ENCODE measurements at places on chromosomes 13 and 19.
A peak's percentile ranks its signal among the peaks of the same experiment; 100 is the strongest.

- no peak for DNase-seq
Measured at GRCh38 chr13:99854366-99854765, 117.2 kb downstream of the ZIC5 start.

DNA sequence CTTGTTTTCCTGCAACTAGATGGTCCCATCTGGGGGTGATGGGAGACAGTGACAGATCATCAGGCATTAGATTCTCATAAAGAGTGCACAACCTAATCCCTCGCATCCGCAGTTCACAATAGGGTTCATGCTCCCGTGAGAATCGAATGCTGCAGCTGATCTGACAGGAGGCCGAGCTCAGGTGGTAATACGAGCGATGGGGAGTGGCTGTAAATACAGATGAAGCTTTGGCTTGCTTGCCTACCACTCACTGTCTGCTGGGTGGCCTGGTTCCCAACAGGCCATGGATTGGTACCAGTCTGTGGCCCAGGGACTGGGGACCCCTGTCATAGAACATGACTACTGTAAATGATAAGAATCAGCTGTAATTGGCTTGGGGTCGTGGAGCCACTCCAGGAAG lies 28.0 kb downstream of the WDR88 start:
- no peak for DNase-seq

DNA sequence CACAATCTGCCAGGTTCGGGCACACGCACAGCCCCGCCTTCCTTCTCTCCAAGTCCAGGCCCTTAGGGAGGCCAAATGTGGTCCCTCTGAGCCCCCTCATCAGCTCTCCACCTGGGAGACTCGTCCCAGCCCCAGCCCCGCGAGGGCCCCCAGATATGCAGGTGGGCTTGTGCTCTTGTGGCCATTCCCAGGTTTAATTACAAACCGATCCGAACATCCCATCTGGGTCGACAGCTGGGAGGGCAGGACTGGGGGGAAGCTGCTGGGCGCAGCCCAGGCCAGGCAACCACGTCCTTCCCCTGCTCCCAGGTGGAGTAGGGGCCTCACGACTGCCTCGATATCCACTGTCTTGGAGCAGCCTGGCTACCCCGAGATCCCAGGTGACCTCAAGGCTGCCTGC lies 7.5 kb upstream of the C2CD4C start:
- no peak for DNase-seq

- DNase-seq: no peak
Measured at GRCh38 chr19:2237051-2237868, 636 bp downstream of the SF3A2 start.

GRCh38 chr19:16888629-16889365 lies at the start of gene F2RL3:
F2RL3 (plus strand) TSS chr19:16888999; CDS start chr19:16889190, 191 bp downstream.
- DNase-seq: no peak

- DNase-seq: no peak
Measured at GRCh38 chr19:48784527-48784926, 26.3 kb downstream of the BCAT2 start.

DNA sequence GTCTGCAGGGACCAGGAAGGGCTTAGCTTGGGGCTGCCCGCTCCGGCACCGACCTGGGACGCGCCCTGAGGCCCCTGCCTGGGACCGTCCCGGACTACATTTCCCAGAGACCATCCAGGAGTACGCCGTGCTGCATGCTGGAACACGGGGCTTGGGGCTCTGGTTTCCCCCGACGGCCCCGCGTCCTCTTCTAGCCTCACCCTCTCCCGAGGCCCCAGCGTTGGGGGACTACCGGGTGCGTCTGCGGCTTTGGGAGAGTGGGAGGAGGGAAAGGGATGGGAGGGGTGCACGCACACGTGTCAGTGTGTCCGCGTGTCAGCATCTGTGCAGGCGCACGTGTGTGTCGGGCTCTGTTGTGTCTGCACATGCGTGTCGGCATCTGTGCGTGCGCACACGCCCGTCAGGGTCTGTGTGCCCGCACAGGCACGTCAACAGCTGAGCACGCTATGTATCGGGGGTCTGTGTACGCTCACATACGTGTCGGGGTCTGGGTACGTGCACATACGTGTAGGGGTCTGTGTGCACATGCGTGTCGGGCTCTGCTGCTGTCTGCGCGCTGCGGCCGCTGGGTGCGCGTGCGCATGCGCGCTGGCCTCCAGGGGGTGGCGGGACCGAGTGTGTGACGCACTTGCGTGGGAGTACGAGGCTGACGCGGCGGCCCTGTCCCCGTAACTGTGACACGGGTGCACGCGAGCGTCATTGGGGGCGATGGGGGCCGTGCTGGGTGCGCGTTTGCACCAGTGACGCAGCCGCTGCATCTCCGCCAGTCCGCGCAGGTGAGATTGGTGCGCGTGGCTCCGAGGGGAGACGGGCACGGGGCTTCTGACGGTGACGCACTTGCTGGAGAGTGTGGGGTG lies at the start of gene ZNF331:
Gene ZNF331 (plus strand): TSS at position 625 of the 857 bp plus-strand sequence. CDS start 31,232 bp downstream, outside the sequence.
- peak; percentile 86 for DNase-seq

DNA sequence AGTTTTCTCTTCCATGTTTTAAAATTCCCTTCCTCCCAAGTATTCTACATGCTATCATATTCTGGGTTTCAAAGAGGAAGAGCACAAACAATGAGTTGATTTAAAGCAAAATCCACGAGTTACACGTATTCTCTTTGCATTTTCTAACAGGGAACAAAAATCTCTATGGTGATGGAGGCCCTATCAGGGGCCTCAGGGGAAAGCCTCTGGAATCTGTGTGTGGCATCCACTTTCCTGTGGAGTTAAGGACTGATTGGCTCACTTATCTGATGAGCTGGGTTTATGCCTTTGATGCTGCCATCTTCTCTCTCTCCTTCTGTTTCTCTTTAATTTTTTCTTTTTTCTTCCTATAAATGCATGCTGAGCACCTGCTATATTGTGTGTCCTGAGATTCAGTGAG lies 14.8 kb downstream of the OLFM4 start:
- DNase-seq: no peak

DNA sequence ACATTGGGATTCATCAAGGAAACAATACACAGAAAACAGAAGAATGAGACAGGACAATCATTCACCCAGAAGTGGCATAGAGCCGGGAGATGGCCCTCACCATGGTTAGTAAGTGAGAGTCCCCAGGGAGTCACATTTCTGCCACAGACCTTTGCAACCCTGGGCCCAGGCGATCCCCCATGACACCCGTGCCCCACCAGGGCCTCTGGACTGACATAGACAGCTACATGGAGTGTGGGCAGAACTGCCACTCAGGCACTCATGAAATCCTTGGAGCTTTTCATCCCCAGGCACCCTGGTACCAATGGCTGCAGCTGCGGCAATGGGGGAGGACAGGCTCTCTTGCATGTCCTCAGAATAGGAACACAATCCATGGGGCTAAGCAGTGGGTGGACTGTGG lies 174.5 kb upstream of the TRPC4 start:
- no peak for DNase-seq

DNA sequence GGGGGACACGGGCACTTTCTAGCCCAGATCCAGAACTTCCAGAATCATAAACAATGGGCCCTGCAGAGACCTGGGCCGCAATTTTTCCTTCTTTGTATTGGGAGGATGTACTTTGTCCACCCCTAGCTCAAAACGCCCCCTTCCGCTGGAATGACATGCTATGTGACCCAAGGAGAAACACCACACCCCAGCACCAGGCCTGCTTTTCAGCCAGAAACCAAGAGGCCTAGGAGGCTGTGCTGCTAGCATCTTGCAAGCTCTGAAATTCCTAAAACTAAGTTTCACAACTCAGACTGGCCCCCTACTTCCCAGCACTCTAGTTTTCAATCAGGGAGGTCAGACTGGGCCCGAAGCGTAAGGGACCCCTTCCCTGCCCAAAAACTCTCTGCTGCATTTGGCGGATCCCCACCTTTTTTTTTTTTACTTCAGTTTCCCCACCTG lies 538 bp downstream of the LSM4 start:
- peak; percentile 21 for DNase-seq

DNA sequence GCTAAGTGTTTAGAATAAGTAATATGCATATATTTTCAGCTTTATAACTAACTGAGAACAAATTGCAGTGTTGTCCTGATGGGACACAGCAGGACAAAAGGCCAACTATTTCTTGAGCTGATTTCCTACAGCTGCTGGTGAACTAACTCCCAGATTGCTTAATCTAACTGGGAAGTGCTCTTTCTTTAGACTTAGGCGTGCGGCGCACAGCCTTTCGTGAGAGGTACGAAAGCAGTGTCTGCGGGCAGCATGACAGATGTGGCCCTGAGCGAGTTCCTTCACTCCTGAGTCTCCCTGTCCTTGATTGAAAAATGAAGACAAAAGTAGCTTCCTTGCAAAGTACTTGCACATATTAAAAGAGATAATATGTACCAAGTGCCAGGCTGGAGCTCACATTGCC lies 47.3 kb upstream of the NPAS1 start:
- no peak for DNase-seq

DNA sequence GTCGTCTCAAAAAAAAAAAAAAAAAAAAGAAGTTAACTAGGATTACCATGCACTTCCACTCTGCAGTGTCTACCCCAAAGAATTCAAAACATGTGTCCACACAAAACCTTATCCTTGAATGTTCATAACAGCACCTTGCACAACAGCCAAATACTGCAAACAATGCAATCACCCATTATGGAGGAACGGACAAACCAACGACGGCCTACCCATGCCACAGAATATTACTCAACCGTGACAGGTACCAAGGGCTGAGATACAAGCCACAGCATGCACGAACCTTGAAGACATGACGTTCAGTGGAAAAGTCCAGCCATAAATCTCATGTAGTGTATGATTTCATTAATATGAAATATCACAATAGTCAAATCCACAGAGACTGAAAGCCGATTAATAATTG lies 3.0 kb upstream of the SHISA7 start:
- DNase-seq: no peak

GRCh38 chr19:21087871-21088270 lies 5.9 kb downstream of the ZNF714 start:
- no peak for DNase-seq

- peak; percentile 21 for DNase-seq
Measured at GRCh38 chr19:41431426-41432386, 4.5 kb upstream of the B3GNT8 start.

GRCh38 chr13:91802957-91803356 lies 404.5 kb downstream of the GPC5 start:
- DNase-seq: no peak

- no peak for DNase-seq
Measured at GRCh38 chr19:43395561-43395960, 19.1 kb upstream of the TEX101 start.

DNA sequence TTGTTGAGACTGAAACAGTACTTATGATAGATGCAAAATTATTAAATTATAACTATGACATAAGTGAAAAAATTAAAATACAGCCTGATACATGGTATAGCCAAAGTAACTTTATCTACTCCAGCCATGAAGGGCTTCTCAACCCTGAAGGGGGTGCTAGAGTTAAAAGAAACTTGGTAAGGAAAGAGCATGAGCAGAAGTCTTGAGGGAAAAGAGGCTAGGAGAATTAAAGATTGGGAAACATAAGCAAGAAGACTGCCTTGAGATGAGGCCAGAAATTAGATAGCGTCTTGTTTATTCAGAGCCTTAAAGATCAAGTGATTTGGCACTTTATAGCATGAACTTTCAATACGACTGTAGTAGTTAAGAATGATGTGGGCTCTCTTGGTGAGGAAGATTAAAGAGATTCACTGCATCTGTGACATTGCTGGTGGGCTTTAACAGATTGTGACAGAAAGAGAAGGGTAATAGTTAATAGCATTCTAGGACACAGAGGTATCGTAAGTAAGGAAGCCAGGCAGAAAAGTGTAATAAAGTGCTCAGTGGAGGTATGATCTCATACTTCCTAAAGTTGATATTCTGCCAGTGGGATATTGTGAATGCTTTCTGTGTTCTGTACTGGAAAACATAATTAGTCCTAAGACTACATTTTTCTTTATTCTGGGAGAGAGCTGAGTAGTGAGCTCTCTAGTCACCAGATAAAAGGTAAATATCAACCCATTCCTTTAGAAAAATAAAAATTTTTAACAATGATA lies 385.4 kb upstream of the PRR20A start:
- no peak for DNase-seq

GRCh38 chr19:5292822-5293611 lies 47.6 kb downstream of the PTPRS start:
- peak; percentile 5 for DNase-seq

DNA sequence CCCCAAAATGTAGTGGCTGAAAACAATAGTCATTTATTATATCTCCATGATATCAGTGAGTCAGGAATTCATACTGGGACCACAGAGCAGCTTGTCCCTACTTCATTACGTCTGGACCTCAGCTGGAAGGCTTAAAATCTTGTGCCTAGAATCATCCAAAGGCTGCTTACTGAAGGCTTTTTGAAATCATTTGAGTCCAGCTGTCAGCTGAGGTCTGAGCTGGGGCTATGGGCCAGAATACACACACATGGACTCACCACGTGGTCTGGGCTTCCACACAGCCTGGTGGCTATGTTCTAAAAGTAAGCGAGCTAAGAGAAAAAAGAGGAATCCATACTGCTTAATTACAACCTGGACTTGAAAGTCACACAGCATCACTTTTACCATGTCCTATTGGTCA lies 209.2 kb downstream of the KCTD12 start:
- DNase-seq: no peak

GRCh38 chr19:23183251-23183650 lies 66.4 kb downstream of the ZNF730 start:
- no peak for DNase-seq

- DNase-seq: no peak
Measured at GRCh38 chr19:18418029-18418482, 1.1 kb upstream of the SSBP4 start.

DNA sequence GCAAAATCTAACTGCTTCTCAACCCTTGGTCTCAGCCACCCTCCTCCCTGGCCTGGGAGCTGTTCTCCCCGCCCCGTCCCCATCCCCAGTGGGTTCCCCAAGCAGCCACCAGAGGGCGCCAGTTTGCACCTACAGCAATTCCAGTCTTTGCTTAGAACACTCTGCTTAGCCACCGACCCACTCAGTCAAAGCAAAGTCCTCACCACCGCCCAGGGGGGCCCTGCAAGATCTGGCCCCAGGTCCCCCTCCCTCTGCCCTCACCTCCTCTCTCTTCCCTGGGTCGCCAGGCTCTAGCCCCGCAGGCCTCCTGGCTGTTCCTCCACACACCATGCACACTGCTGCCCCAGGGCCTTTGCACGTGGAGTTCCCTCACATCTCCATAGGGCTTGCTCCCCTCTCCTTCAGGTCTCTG lies 12.4 kb downstream of the TMEM143 start:
- peak; percentile 76 for DNase-seq

DNA sequence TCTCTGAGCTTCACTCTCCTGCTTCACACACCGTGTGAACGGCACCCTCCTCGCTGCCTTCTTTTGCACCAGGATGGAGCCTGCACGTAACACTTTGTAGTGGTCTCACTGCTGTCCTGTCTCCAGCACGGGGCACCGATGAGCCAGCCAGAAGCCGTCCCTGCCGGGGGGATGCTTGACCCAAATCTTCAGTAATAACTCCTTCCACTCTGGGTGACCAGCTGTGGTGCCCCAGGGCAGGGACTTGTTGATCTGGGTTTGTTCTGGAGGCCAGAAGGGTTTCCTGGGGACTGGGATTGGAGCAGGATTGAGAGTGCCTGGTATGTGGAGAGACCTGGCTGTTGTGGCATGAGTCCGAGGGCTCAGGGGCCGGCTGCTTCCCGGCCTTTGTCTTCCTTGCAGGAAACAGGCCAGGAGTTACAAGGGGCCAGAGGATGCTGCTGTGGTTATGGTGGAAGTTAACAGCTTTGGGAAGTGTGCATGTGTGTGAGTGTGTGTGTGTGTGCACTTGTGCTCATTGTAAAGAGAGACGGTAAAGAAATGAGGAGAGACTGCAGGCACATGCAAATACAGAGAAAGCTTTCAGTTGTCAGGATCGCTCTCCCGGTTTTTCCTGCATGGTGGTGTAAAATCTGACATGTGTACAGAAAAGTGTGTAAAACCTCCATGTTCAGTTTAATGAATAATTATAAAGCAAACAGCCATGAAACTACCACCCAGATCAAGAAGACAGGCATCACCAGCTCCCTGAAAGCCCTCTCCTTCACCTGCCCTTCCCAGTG lies 18.9 kb downstream of the PAK4 start:
- DNase-seq: no peak
